ENCODE measurements at places on chromosomes 7 and 10. TPM values are rescaled to one million over a fixed set of nuclear protein-coding genes. Genes with fewer than 3 reads are reported as not detected.

Gene UPK3BL1
- 49.0 TPM for polyA plus RNA-seq

Gene SORBS1
- polyA plus RNA-seq: 697 TPM

Gene C10orf53
- polyA plus RNA-seq: not detected

Gene KIF5B
- 92.6 TPM for polyA plus RNA-seq

Gene SH2D4B
- not detected for polyA plus RNA-seq

Gene LRRC18
- polyA plus RNA-seq: 0.47 TPM

Gene ST8SIA6
- polyA plus RNA-seq: 0.79 TPM

All from urinary bladder (tissue), 4 donors.